HL-60 (cell line): ENCODE measurements at places on chromosomes 6 and 20.
A peak's percentile ranks its signal among the peaks of the same experiment; 100 is the strongest.

DNA sequence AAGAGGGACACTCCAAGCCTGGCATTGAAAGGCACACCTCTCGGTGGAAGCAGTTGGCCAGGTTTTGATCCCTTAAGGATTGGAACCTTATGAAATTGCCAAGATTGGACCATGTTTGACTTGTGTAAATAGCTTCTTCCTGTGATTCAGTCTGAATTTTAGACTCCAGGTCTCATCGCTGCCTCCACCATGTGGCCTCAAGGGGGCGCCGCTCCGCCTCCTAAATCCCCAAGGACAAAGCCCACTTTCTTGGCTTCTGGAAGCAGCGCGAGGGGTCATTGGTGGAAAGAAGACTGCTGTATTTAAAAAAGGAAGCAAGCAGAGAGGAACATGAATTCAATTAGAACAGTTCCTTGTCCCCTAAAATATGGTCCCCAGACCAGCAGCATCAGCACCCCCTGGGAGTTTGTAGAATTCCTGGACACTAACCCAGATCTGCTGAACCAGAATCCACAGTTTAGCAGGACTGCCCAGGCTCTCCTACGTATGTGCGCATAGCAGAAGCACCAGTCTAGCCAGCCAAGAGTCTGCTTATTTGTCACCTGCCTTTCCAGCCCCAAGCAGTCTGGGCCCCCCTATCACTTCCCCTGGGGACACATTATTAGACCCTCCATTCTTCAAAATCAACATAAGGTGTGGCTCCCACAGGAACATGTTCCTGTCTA, 108.5 kb downstream of the LY86 start:
- peak; percentile 94 for DNase-seq

GRCh38 chr6:66568271-66568670, 861.2 kb upstream of the EYS start:
- DNase-seq, result no peak

DNA sequence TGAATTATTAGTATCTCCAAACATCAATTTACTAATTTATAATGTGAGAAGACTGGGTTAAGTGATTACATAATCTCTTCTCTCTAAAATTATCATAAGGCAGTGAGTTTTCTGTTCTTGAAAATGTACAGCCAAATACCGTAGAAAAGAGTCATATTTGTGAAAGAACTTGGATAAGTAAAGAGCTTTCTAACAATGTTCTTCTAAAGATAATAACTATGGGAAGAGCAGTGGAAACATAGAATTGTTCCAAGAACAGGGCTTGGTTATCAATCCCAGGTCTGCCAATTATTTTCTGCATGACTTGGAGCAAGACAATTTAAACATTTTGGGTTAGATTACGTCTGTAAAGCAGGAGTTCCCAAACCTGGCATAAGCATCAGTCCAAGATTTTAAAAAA, 198.1 kb upstream of the SGK1 start:
- DNase-seq, result no peak

DNA sequence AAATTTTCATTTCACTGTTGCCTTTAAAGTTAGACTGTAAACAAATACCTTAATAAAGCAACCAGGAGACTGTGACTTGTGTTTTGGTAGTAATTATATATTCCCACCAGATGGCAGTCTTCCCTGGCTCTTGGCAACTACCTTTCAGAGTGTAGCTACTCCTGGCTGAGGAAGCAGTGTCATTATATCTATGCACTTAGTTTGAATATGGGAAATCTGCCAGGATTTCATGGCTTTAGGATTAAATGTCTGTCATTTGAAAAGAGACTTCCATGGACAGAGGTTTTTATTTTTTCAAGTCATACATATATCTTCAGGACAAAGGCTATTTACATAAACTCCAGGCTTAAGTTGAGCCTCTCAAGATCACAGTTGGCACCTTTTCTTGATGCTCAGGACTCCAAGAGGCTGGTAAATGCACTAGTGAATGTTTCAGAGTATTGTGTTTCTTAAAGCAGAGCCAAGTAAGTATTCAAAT, 160.1 kb downstream of the C6orf58 start:
- peak; percentile 34 for DNase-seq

DNA sequence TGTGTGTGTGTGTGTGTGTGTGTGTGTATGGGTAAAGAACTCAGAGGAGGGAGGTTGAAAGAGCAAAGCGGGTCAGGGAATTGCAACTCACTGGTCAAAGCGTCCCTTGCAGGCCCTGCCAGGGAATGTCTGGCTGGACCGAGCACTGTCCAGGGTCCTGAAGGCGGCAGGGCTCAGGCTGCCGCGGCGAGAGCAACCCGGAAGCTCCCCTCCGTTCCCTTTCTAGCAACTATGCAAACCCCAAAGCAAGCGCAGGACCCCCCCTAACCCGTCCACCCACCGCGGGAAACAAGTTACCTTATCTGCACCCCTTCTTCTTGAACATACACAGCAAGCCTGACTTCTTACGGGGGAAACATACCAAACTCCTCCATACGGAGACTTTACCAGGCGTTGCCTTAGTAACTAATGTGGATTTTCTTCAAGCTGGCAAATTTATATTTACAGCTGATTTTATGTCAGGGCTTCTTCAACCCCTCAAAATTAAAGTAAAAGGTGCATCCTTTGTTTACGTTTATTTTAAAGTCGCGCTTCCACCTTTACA, 538 bp upstream of the GRM1 start:
- DNase-seq, result peak; percentile 21

GRCh38 chr20:44781118-44781517, 29.2 kb downstream of the RIMS4 start:
- no peak for DNase-seq

DNA sequence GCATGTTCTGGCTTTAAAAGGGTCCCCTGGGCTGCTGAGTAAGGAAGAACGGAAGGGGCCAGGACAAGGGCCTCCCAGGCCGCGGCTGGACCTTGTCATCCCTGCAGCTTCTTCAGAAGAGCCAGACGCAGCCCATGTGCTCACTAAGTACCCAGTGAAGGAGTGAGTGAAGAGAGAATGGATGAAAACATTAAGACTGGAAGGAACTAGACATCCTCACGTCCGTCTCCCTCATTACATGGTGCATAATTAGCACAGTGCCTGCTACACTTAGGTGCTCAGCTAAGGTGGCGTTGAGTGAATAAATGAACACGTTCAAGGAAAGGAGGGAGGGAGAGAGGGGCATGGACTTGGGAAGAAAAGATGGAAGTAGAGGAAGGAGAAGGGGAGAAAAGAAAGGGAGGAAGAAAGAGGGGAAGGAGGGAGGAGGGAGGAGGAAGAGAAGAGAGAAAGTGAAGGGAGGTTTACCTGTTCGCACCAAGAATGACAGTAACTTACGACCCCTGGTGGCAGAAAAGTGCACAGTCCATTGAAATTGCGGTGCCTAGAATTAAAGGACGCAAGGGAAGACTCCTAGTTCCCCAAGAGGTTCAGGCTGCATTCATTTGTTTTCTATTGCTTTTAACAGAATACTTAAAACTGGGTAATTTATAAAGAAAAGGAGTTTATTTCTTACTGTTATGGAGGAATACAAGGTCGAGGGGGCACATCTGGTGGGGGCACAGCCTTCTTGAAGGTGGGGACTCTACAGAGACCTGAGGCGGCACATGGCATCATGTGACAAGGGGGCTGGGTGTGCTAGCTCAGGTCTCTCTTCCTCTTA, 8.0 kb downstream of the TP53RK start:
- DNase-seq, result peak; percentile 73

DNA sequence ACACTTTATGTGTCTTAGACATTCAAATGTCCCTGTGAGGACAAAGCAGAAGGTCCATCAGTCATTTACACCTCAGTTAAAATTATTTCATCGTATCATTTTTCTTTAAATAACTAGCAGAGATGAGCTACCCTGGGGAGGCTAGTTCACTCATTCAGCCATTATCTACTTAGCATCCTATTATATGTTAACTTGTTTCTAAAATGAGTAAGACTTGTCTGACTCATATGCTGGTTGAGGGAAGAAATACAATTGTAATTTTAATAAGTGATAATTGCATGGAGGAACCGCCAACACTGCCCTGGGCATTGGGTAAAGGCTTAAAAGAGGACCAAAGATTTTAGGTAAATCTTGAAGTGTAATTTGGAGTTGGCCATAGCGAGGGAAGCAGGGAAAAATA, 12.4 kb upstream of the PTPRK start:
- no peak for DNase-seq

DNA sequence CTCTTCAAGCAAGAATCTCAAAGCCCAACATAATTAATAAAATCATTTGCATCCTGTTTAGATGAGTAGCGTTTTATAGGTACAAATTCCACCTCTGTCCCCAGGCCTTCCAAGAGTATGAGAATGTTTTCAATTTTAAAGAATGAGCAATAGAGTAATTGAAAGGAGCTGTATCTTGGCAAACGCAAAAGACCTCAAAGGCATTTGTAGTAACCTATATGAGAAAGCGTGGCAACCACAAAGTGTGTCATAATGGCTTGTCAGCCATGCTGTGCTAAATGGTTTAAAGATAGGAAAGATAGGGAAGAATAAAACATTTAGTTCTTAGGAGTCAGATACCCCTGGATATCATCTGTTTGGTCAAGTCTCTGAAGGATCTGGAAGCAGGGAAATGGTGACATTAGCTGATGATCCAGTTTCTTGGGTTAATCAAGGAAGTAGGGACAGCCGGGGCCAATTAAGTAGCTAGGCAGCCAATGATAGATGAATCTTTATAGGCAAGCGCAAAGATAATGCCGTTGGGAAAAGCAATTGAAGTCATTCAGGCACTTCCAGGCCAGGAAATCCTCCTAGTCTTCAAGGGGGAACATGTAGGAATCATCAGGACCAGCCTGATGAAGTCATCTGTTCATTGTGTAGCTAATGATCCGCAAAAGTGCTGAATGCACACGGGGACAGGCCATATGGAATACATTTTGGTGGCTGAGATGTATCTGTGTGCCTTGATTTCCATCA, 71.5 kb upstream of the ISM1 start:
- no peak for DNase-seq

DNA sequence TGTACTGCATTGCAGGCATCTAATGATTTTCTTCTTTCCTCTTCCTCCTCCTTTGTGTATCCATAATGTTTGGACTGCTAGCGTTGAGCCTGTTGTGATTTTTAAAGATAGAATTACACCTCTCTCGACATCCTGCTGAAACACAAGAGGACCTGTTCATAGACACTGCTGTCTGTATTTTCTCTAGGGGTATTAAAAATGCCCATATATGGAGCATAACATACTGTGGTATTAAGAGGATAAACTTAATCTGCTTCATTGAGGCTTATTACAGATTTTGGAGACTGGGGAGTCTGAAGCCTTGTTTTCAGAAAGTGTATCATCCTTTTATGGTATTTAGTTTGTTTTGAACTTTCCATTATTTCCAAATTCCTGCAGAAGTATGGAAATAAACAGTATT, 414.3 kb downstream of the CDKAL1 start:
- no peak for DNase-seq

DNA sequence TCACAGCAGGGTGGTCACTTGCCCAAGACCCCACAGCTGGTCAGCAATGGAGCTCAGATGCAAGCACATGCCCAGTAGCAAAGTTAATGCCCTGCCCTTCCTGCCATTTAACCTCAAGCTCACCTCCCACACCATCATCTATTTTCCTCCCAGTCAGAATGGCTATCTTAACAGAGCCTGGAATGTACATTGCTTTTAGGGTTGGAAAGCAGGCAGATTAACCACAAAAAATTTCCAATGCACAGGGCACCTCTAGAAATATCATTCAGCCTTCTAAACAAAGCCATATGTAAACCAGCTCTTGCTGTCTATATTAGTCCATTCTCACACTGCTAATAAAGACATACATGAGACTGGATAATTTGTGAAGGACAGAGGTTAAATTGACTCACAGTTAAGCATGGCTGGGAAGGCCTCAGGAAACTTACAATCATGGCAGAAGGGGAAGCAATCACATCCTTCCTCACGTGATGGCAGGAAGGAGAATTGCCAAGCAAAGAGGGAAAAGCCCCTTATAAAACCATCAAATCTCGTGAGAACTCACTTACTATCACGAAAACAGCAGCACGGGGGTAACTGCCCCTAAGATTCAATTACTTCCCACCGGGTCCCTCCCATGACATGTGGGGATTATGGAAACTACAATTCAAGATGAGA, 106.9 kb downstream of the FYN start:
- DNase-seq, result no peak

DNA sequence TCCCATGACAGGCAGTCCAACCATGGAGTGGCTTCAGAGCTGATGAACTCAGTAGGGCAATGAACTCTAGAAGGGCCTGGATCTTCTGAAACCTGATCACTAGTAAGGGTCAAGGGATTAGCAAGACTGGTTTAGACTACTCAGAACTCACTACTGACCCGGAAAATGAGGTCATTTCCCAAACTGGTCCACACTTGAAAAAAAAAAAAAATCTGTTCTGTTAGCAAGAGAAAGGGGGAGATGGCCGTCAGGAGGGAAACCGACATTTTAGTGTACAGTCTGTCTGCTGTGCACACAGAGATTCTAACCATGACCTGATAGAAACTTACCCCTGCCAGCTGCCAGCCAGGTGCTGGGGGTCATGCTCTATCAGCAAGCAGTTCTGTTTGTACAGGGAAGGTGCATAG, 262.4 kb upstream of the AGPAT4 start:
- no peak for DNase-seq
